ENCODE measurements at places on chromosomes 4 and X.

DNA sequence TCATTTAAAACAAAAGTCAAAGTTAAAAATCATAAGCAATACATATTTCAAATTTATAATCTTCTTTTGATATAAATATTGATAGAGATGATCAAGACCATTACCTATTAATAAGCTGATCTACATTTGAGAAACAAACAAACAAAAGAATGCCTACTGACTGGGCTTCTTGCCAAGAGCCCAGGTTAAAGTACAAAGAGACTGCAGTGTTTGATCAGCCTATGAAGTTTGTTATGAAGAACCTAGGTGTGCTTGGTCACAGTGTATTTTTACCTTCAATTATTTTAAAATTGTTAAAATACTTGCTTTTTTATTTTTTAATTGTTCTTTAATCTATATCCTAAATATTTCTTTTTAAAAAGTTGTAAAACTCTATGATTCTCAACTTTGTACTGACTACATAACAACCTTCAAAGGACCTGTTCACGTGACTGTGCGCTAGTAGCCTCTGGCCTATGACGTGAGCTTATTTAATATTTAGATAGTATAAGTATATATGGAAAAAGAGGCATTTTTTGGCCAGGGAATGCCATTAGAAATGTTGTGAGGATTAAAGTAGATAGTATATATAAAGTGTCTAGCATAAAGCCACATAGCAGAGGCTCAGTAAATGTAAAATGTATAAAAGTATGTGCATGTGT, 11.4 kb upstream of the SLC39A8 start:
- no peak for DNase-seq

DNA sequence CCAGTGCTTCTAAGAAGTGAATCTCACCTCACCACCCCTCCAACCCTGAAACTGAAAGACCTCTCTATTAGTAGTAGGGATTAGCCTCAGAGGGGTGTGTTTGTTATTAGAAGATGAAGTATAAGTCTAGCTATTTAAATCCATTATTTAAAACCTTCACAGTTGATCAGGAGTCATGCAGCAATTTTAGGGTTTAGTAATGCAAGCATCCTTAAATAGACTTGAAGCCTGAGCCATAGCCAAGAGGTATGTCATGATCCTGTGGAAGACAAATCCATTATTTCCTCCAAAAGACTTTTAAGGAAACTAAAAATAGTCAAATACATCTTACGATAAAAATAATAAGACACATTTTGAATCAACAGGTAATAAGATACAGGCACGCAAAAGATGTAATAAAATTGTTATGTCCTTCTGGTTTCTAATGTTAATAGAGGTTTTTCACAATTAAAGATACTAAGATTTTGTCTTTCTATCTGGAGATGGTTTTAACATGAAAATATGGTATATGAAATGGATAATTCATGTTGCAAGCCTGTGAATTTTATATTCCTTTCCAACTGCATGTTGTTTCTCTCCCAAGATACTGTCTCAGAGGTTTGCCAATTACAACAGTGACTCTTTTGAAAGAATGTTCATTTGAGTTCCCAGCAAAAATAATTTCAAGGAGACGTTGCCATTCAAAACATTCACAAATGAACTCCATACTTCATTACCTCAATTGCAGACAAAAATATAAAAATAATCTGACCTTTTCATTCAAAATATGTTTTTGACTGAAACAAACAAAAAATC, 68.0 kb downstream of the LUZP4 start:
- no peak for DNase-seq

- no peak for DNase-seq
Observed at GRCh38 chr4:141133999-141134995, 1.0 kb upstream of the RNF150 start.

DNA sequence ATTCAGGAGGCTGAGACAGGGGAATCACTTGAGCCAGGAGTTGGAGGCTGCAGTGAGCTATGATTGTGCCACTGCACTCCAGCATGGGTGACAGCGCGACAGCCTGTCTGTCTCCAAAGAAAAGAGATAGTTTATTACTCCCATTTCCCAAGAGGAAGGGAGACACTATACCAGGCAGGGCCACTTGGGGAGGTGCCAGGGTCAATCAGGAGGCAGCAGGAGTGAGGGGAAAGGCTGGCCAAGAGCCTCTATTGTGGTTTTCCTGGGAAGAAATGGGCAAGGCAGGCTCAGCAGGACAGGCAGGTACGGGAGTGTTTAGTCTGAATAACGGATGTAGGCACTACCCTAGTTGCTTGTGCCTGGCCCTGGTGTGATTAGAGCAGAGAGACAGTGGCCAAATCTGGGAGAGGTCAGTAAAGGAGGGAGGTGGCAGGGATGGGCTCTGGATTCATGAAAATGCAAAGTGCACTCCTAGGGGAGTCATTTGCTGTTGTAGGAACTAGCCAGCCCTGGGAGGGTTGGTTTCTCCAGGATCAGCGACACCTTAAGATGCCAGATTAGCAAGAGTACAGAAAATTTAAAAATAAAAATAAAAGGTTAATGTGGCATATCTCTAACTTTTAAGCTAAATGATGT, 20.2 kb upstream of the CDKN2AIP start:
- no peak for DNase-seq

- no peak for DNase-seq
Observed at GRCh38 chr4:171565130-171565788, 247.9 kb upstream of the GALNTL6 start.

DNA sequence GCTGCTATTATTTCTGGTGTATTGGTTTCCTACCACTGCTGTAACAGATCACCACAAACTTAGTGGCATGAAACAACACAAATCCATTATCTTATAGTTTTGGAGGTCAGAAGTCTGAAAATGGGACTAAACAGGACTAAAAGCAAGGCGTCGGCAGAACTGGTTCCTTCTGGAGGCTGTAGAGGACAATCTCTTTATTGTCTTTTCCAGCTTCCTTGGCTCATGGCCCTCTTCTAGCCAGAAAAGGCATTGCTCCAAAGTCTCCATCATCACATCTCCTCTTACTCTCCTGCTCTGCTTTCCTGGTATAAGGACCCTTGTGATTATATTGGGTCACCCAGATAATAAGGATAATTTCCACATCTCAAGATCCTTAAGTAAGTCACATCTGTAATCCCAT, 121.9 kb downstream of the CLCN4 start:
- DNase-seq: no peak

DNA sequence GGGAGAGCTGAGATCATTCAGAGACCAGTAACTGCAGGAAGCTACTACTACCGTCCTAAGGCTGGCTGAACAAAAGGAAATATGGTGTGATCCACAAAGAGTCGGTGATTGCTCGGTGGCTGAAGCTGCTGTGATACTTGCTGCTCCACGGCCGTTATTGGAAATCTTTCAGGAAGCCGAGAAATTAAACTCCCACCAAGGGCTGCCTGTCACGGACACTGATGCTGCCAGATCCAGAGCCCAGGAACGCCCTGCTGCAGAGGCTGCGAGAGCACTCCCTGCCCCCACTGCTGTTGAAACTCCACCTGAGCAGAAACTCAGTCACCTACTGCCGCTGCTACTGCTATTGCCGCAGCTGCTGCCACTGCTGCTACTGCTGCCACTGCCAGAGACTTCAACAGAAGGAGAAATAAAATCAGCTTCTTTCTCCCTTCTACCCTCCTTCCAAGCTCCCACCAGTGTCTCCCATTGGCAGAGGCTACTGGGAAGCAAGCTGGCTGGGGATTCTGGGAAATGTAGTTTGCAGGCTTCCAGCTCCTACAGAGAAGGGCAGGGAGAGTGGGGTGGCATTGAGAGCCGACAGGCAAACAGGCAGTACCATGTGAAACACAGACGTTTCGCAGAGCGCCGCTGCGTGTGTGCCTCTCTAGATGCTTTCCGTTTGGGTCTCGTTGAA, 126.0 kb upstream of the ENPP6 start:
- no peak for DNase-seq

GRCh38 chrX:108257556-108257955, 166.0 kb downstream of the ATG4A start:
- DNase-seq: no peak

DNA sequence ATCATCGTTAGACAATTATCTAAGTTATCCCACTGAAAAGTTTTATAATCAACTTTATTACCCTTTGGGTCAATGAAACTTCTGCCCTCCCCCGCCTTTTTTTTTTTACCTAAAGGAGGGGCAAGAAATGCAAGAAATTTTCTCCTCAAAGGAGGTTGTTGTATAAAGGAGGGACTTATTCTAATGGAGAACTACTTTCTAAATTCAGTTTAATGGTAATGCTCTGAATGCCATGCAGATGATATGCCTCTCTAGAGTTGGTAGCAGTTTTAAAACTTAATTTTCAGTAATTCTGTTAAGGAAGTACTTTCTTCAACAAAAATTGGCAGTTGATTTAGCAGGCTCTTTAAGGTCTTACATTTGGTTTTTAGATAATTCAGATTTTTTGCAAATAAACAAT, 23.3 kb downstream of the PDLIM5 start:
- DNase-seq: no peak

DNA sequence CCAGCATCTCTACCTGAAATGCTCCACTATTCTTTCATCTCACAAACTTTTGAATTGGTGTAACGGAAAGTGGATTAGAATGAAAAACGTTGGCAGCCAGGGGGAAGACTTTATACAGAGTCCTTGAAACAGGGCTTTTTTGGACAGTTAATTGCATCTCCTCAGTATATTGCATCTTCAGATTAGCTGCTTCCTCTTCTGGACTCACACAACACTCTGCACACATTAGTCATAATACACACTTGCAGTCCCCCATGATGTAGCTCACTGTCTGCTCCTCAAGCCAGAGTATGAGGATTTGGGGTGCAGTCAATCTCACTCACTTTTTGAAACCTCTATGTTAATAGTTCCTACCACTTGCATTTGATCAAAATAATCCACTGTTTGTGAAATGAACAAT, 101.0 kb downstream of the ADGRA3 start:
- no peak for DNase-seq

DNA sequence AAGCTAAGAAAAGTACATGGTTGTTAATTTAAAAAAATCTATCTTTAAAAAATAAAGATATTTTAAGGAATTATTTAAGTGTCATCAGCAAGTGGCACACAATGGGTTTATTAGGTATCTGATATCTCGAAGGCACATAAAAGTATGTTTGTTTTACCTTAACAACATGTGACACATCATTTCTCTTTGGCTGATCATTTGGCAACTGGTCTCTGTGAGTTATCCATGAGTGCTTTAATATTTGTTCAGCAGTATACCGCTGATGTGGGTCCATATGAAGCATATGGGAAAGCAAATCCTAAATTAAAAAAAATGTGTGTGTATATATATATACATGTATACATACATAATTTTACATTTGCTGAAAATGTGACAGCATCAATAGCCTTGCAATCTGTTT, 123.2 kb downstream of the RPS6KA6 start:
- no peak for DNase-seq

DNA sequence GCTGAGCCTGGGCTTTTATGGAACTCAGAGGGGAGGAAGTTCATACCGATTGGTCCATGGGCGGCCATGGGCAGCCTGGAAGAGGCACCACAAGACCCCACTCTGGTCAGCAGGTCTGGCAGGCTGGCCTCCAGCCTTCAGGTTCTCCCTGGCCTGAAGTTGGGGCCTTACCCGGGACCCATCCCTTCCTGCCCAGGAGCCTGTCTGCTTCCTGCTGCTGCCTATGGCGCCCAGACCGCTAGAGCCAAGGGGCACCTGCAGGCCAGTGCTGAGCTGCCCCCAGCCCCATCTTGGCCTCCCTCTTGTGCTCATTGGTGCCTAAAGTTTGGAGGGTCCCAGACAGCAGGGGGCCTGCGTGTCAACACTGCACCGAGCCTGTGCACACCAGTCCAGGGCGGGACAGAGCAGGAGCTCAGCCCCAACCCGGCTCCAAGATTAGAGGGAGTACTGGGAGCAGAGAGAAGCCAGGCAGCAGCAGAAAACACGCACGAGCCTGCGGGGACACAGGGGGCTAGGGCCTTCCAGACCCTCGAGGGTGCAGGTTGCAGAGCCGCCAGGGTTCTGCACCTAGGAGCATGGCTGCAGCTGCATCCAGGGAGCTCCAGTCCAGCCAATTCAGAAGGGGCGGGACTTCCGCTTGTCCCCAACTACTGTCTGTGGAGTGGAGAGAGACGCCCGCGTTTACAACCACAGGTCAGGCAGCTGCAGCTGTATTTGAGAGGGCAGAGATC, 30.7 kb upstream of the ZNF280C start:
- no peak for DNase-seq

DNA sequence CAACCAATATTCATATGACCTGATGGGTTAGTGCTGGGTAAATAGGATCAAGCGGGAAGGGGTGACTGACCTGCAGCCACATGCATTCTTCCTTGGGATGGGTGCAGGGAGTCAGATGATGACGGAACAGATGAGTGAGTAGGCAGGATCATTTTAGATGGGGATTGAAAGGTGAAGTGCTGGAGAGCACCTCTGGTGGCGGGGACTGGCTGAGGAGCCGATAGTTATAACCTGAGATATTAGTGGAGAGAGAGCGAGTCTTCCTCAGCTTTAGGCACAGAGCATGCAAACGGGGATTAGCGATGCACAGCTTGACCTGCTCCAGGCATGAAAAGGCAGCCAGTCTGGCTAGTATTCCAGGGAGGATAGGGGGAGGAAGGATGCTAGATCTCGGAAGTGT, 99.1 kb downstream of the AFF1 start:
- DNase-seq: no peak

DNA sequence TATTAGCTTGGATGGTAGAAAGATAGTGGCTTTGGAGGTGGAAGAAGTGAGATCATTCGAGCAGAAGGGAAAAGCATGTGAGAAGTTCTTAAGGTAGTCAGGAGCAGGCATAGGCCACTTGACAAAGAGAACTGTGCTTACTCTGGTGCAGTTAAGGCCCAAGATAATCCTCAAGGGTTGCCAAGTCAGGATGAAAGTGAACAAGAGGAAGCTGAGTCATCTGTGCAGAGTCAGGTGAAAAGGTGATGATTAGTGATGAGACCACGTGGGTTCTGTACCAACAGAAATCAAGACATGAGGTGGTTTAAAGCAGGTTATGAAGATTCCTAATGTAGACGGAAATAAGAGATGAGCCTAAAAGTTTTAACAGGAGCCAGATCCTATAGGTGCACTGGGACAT, 369.8 kb downstream of the DTHD1 start:
- no peak for DNase-seq

DNA sequence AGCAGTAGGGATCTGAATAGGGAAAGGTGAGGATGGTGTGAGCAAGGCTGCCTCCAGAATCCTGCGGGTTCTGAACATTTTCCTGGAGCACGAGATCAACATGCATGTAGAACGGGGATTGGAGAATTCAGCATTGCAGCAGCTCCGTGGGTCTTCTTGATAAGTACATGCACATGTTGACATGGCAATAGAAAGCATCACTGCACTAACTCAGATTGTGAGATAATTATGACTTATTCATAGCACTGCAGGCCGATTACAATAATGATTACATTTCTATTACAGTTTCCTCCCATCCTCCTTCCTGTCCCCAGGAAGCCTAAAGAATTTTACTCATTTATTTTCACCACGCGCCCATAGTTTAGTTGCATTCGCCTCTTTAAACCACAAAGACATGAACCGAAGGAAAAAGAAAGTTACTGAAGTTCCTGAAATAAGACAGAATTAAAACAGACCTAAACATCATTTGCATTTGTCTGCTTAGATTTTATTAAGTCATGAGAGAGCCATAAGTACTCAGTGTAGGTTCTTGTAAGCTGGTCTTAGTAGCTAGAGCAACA, 61.3 kb upstream of the ARX start:
- no peak for DNase-seq
